ENCODE measurements at places on chromosomes 5 and 9.
A peak's percentile ranks its signal among the peaks of the same experiment; 100 is the strongest.

GRCh38 chr5:5144441-5144840 lies 4.3 kb downstream of the ADAMTS16 start:
- no peak for DNase-seq

- DNase-seq = no peak
Observed at GRCh38 chr5:150108711-150109514, 22.6 kb upstream of the CSF1R start.

GRCh38 chr9:113483676-113484257 lies 20.2 kb downstream of the RGS3 start:
- no peak for DNase-seq

DNA sequence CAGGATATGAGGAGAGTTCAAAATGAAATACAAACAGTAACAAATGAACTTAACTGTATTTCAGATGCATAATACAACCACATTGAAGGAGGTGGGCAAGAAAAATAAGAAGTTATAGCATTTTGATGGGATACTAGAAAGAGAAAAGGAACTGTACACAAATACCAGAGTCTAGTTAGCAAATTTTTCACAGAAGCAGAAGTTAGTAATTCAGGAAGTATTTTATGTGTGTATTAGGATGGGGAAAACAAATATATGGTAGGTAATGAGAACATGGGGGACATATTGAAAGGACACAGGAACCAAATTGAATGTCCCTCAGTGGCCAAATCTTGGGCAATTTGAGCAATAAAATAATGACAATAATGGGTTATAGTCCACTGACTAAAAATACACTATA lies 18.4 kb downstream of the GM2A start:
- no peak for DNase-seq

GRCh38 chr5:56454219-56454862 lies 221.2 kb upstream of the ANKRD55 start:
- no peak for DNase-seq

- peak; percentile 72 for DNase-seq
Observed at GRCh38 chr5:138180183-138180782, 1.4 kb downstream of the KIF20A start.

Data from HFFc6 (cell line).